Panc1 (cell line): ENCODE measurements at places on chromosomes 1 and 21. TPM values are rescaled to one million over a fixed set of nuclear protein-coding genes. Genes with fewer than 3 reads are reported as not detected.

SPRR2E gene
- not detected for total RNA-seq

CACHD1 gene
- total RNA-seq: 29.9 TPM

COG2 gene
- 20.5 TPM for total RNA-seq

DNA sequence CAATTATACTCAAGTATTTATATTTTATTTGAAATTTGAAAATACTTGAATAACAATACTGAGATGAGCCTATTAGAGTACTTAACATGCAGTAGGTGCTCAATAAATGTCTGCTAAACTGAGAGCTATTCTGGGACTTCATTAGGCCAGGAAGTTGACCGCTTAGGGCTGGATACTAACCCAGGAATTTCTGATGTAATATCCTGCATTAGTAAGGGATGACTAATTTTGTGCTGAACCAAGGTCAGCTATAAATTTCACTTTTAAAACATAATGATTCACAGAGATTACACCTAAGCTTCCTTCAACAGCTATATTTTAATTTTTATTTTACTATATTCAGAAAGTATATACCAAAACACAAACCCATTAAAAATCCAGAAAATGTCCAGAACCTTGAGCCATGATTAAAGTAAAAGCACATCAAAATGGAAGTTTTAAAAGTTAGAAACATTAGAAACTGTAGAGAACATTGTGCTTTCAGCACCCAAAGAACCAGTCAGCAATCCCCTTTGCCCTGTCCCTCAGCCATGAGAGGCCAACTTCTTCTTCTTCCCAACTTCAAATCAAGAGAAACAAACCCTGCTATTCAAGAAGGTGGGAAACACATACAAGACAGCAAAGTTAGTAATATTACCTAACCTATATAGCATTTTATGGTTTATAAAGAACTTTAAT is 35.4 kb downstream of the WNT2B start:
- H3K36me3 ChIP-seq: peaks cover 3% of the 10 kb centered on the region; the same call in 1 of the 2 replicates
- H3K4me1 ChIP-seq: peaks cover 14% of the 10 kb centered on the region; the same call in 1 of the 2 replicates
- H3K27ac ChIP-seq: peak overlapping the region; percentile 70; the same call in 1 of the 2 replicates

SLC27A3 gene
- 8.0 TPM for total RNA-seq

GRCh38 chr1:234517110-234517802 is 38.3 kb upstream of the TARBP1 start:
- H3K27ac ChIP-seq: peak overlapping the region; percentile 58; the same call in 1 of the 2 replicates
- H3K4me1 ChIP-seq: peaks cover 18% of the 10 kb centered on the region
- no peaks in the 10 kb centered on the region for H3K27me3 ChIP-seq
- H3K4me3 ChIP-seq: no peak overlapping the region
- H3K36me3 ChIP-seq: no peaks in the 10 kb centered on the region

GRCh38 chr1:67336783-67337182 is 29.1 kb downstream of the IL12RB2 start:
- H3K4me1 ChIP-seq: no peaks in the 10 kb centered on the region
- H3K27me3 ChIP-seq: no peaks in the 10 kb centered on the region
- DNase-seq: no peak
- no peaks in the 10 kb centered on the region for H3K36me3 ChIP-seq

DNA sequence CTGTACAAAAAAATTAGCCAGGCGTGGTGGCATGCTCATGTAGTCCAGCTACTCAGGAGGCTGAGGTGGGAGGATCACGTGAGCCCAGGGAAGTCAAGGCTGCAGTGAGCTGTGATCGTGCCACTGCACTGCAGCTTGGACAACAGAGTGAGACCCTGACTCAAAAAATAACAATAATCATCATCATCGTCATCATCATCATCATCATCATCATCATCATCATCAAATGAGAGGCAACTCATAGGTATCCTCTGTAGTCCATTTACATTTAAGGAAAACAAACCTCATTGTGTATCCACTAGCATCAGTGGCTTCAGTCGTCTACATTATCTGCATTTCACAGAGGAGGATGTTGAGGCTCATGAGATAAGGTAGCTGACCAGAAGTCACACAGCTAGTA is 68.8 kb upstream of the SELENON start:
- H3K27ac ChIP-seq: no peak overlapping the region
- H3K4me1 ChIP-seq: no peaks in the 10 kb centered on the region
- H3K4me3 ChIP-seq: no peak overlapping the region
- no peaks in the 10 kb centered on the region for H3K27me3 ChIP-seq

TAL1 gene
- total RNA-seq: 0.05 TPM

- peaks cover 2% of the 10 kb centered on the region; the same call in 1 of the 2 replicates for H3K36me3 ChIP-seq
- DNase-seq: no peak
- peaks cover 22% of the 10 kb centered on the region; the same call in 1 of the 2 replicates for H3K4me1 ChIP-seq
- peak overlapping the region; percentile 18; the same call in 1 of the 2 replicates for H3K27ac ChIP-seq
- no peaks in the 10 kb centered on the region for H3K27me3 ChIP-seq
- H3K4me3 ChIP-seq: no peak overlapping the region
These were observed 69.1 kb downstream of the TGFB2 start for GRCh38 chr1:218414060-218414728.

DNA sequence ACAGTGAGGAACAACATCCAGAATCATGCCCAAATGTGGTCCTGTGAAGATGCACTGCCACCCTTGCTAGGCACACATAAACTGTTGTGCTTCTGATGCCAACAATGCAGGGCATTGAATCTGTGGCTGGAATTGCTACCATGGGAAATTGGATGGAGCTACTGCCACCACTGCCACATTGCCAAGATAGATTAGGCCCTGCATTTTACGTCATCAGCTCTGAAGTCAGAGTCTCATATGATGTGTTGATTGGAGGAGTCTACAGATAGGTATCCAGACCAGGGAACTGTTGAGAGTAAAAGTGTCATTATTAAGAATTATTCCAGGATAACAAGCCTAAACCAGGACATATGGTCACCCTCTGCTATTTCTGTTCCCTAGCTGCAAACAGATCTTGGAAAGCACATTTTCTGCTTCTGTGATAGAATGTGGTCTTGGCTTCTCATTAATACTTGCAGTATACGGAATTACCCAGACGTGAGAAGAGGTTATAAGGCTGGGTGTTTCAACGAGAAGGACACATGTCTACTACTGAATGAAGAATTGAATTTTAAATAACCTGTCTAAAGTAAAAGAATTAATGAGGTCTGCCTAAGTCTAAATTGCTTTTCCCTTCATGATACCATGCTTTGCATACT is 106.6 kb downstream of the TNNI3K start:
- H3K36me3 ChIP-seq: no peaks in the 10 kb centered on the region; the same call in 1 of the 2 replicates
- no peaks in the 10 kb centered on the region for H3K4me1 ChIP-seq
- DNase-seq: no peak

GRCh38 chr1:56819387-56819899 is at the start of gene FYB2:
Gene FYB2 (minus strand): TSS chr1:56819404. CDS start chr1:56819290, 114 bp downstream.
- DNase-seq: no peak
- H3K36me3 ChIP-seq: no peaks in the 10 kb centered on the region
- H3K27me3 ChIP-seq: peaks cover 7% of the 10 kb centered on the region
- H3K4me1 ChIP-seq: peaks cover 4% of the 10 kb centered on the region; the same call in 1 of the 2 replicates

DNA sequence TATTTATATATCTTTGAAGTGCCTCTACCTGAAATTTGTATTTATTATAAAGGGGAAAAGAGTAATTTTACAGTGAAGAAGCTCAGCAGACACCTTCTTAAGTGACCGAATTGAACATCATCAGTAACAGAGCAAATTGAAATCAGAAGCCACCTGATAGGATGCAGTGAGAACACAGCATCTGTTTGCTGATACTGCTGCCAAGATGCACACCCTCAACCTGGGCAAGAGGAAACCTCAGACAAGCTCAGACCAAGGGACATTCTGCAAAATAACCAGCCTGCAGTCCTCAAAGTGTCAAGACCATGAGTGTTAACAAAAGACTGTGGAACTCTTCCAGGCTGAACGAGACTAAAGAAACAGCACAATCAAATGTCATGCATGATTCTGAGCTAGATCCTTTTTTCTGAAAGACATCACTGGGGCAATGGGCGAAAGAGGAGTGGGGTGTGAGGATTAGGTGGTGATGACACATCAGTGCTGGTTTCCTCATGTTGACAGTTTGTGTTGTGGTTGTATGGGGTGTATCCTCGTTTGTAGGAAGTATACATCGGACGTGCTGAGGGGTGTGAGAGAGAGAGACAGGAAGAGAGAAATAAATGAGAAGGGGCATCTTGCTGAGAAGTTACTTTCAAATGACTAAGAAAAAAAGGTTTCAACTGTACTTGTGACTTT is 103.7 kb downstream of the ABCA4 start:
- no peak overlapping the region for H3K27ac ChIP-seq
- H3K36me3 ChIP-seq: no peaks in the 10 kb centered on the region
- no peak for DNase-seq
- no peak overlapping the region for H3K4me3 ChIP-seq
- H3K27me3 ChIP-seq: no peaks in the 10 kb centered on the region
- H3K4me1 ChIP-seq: peaks cover 8% of the 10 kb centered on the region

- no peaks in the 10 kb centered on the region for H3K27me3 ChIP-seq
- DNase-seq: no peak
- no peak overlapping the region for H3K27ac ChIP-seq
These were observed 17.3 kb downstream of the S1PR1 start for GRCh38 chr1:101253976-101254674.

CFAP107 gene
- not detected for total RNA-seq

- no peaks in the 10 kb centered on the region for H3K27me3 ChIP-seq
- peak; percentile 54 for DNase-seq
- H3K4me3 ChIP-seq: no peak overlapping the region
- no peaks in the 10 kb centered on the region for H3K36me3 ChIP-seq
These were observed 60.7 kb upstream of the FMN2 start for GRCh38 chr1:240031009-240031408.

GRCh38 chr1:177589166-177589565 is 380.7 kb downstream of the SEC16B start:
- DNase-seq: no peak
- no peaks in the 10 kb centered on the region for H3K36me3 ChIP-seq
- no peak overlapping the region for H3K27ac ChIP-seq
- no peaks in the 10 kb centered on the region for H3K4me1 ChIP-seq
- no peak overlapping the region for H3K4me3 ChIP-seq

DNA sequence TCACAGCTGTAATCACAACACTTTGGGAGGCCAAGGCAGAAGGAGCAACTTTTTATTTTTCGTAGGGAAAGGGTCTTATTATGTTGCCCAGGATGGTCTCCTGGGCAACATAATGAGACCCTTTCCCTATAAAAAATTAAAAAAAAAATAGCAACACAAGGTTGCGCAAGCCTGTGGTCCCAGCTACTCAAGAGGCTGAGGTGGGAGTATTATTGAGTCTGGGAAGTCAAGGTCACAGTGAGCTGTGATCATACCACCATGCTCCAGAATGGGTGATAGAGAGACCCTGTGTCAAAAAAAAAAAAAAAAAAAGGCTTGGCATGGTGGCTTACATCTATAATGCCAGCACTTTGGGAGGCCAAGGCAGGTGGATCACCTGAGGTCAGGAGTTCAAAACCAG is 131.6 kb downstream of the TRIM33 start:
- no peak for DNase-seq
- no peaks in the 10 kb centered on the region for H3K27me3 ChIP-seq
- H3K4me3 ChIP-seq: no peak overlapping the region
- H3K4me1 ChIP-seq: no peaks in the 10 kb centered on the region

- H3K4me1 ChIP-seq: no peaks in the 10 kb centered on the region
- H3K4me3 ChIP-seq: no peak overlapping the region
These were observed 466.5 kb upstream of the DEPDC1 start for GRCh38 chr1:68963353-68963752.

SPRR3 gene
- not detected for total RNA-seq

GRCh38 chr1:41957568-41957967 is 38.8 kb upstream of the HIVEP3 start:
- no peaks in the 10 kb centered on the region for H3K27me3 ChIP-seq
- DNase-seq: no peak
- H3K4me1 ChIP-seq: peaks cover 27% of the 10 kb centered on the region
- no peaks in the 10 kb centered on the region for H3K36me3 ChIP-seq

- no peaks in the 10 kb centered on the region for H3K27me3 ChIP-seq
- no peaks in the 10 kb centered on the region for H3K36me3 ChIP-seq
- no peak overlapping the region for H3K27ac ChIP-seq
- H3K4me1 ChIP-seq: no peaks in the 10 kb centered on the region
- no peak overlapping the region for H3K4me3 ChIP-seq
These were observed 685.3 kb upstream of the ADGRL2 start for GRCh38 chr1:81115422-81115821.

GRCh38 chr1:151945725-151946722 is 36.7 kb upstream of the THEM4 start:
- H3K4me1 ChIP-seq: peaks cover 49% of the 10 kb centered on the region
- H3K27ac ChIP-seq: peak overlapping the region; percentile 80
- H3K4me3 ChIP-seq: no peak overlapping the region
- H3K27me3 ChIP-seq: no peaks in the 10 kb centered on the region
- DNase-seq: no peak

- H3K36me3 ChIP-seq: no peaks in the 10 kb centered on the region
- H3K4me1 ChIP-seq: no peaks in the 10 kb centered on the region
- no peak overlapping the region for H3K4me3 ChIP-seq
- no peak for DNase-seq
- no peaks in the 10 kb centered on the region for H3K27me3 ChIP-seq
- H3K27ac ChIP-seq: no peak overlapping the region
These were observed 44.4 kb downstream of the RWDD3 start for GRCh38 chr1:95278173-95279006.

- no peaks in the 10 kb centered on the region; the same call in 1 of the 2 replicates for H3K36me3 ChIP-seq
- no peak overlapping the region for H3K4me3 ChIP-seq
- no peaks in the 10 kb centered on the region for H3K4me1 ChIP-seq
- no peak overlapping the region for H3K27ac ChIP-seq
- DNase-seq: no peak
- no peaks in the 10 kb centered on the region for H3K27me3 ChIP-seq
These were observed 57.6 kb downstream of the KCNK2 start for GRCh38 chr1:215140135-215140534.

DNA sequence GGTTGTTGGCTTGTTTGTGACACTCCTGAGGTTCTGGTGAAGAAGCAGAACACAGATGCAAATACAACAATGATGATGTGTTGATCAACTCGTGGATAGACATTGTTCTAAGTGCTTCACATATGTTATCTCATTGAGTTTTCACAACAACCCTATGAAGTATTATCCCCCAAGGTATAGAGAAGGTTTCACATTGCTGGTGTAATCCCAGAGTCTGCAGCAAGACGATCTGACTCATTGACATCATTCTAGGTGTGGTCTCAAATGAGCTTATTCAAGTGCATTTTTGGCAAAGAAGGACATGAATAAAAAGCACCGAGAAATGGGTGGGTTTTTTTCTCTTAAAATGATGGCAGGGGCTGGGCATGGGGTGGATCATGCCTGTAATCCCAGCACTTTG is 64.1 kb upstream of the SCAF4 start:
- H3K27me3 ChIP-seq: no peaks in the 10 kb centered on the region
- no peak overlapping the region for H3K27ac ChIP-seq
- no peaks in the 10 kb centered on the region for H3K36me3 ChIP-seq
- H3K4me3 ChIP-seq: no peak overlapping the region

PDE4B gene
- 0.26 TPM for total RNA-seq

- H3K27ac ChIP-seq: no peak overlapping the region
- no peak for DNase-seq
- no peaks in the 10 kb centered on the region for H3K36me3 ChIP-seq
- no peaks in the 10 kb centered on the region for H3K27me3 ChIP-seq
These were observed 407.4 kb downstream of the NTNG1 start for GRCh38 chr1:107548276-107548675.

GPR25 gene
- total RNA-seq: not detected

GRCh38 chr1:119954476-119955422 is 58.4 kb upstream of the ADAM30 start:
- no peak overlapping the region for H3K4me3 ChIP-seq
- no peak for DNase-seq

- H3K27me3 ChIP-seq: peaks cover 13% of the 10 kb centered on the region; the same call in 1 of the 2 replicates
- H3K4me3 ChIP-seq: no peak overlapping the region
- H3K4me1 ChIP-seq: no peaks in the 10 kb centered on the region; the same call in 1 of the 2 replicates
- DNase-seq: no peak
- H3K27ac ChIP-seq: no peak overlapping the region
- no peaks in the 10 kb centered on the region for H3K36me3 ChIP-seq
These were observed 40.7 kb downstream of the MATN1 start for GRCh38 chr1:30682396-30683275.
